ENCODE measurements at places on chromosomes 7 and 10.

- no peak for DNase-seq
Observed at GRCh38 chr7:21757537-21758282, 188.0 kb downstream of the CDCA7L start.

- DNase-seq = peak; percentile 60
Observed at GRCh38 chr10:117374506-117375359, 507 bp downstream of the PDZD8 start.

DNA sequence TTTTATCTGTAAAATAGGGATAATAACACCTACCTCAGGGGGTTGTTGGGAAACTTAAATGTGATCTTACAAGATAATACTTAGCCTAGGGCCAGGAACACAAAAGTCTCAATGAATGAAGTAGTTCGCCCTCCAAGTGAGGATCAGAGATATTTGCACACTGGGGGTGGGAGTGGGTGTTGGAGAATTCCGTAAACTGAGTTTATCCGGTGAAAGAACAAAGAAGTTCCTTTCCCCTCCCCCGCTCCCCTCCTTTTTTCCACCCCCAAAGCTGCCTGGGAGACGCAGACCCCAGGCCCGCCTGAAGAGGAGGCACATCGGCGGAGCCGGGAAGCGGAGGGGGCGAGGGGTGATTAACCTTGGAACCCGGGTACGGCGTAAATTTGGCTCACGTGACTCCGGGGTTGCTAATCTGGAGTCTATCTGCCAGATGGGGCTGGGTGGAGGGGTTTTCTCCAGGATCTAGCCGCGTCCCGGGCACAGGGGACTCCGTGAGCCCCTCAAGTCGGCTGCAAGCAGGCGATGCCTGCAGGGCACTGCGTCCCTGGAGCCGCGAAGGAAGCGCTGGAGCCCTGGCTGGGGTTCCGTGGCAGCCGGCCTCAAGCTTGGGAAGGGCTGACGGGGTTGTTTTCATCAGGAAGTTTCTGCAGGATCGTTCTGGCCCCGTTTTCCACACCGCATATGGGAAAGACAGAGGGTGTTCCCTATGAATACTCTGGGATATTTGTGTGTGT lies 1.4 kb upstream of the PODXL start:
- DNase-seq = no peak

GRCh38 chr10:117677890-117678500 lies 135.4 kb downstream of the EMX2 start:
- DNase-seq = no peak

- DNase-seq = no peak
Observed at GRCh38 chr7:47453093-47454061, 128.5 kb downstream of the TNS3 start.

- DNase-seq = no peak
Observed at GRCh38 chr10:132418527-132419416, 21.8 kb downstream of the PWWP2B start.

GRCh38 chr7:24739306-24739705 lies 18.0 kb downstream of the GSDME start:
- DNase-seq = no peak

- DNase-seq = no peak
Observed at GRCh38 chr10:49394933-49395740, 752 bp downstream of the DRGX start.

DNA sequence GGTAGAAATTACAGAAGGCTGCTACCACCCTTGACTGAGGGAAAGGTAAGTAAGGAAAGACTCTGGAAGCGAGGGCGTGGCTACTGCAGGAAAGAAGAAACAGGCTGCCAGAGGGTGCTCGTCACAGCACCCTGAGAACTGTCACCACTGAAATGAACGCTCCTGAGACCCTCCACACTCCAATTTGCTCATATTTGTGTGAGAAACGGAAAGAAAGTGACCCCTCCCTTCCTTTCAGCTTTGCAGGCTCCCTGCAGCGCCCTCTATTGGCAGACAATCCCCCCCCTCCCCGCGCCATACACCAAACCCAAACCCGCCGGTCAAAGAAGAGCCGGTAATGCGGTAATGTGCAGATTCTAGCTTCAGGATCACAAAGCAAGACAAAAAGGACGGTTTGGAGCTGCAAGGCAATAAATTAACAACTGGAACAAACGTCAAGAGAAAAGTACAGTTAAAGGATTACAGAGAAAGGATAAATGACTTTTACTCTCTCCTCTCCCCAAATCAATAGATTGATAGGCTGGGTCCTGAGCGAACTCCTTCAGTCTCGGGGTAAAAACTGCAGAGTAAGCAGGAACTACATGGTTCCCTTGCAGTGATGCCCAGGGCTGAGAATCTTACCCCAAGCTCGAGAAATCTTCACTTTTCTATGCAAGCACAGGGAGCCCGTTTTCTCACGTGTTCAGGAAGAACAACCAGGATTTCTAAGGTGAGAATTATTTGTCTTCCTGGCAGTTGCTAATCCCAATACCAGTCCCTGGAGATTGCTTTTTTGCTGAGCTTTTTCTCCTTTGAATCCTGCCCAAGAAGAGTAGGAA lies 47.6 kb downstream of the STEAP1B start:
- peak; percentile 75 for DNase-seq

DNA sequence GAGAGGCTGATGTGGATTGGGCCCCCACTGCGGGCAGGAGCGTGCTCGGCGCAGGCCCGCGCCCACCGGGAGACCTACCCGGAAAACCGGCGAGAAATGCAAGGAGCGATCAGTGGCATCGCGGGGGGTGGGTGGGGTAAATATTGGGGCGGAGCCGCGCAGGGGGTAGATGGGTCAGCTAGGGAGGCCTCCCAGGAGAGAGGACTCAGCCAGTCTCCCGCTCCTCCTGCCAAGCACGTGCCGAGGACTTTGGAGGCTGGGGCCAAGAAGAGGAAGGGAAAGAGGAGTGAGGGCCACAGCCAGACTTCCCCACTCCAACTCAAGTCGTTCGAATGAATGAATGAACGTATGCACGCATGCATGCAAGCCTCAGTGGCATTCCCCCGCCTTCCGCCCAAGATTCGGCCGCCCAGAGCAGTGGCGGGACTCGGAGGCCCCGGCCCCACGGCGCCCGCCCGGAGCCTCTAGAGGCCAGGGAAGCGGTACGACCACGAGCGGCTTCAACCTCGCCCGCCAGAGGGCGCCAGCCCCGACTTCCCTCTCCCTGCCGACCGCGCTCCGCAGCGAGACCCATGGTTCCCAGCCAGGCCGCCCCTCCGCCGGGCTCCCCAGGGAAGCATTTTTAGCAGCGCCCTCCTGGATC lies 3.6 kb downstream of the NPM3 start:
- peak; percentile 85 for DNase-seq

DNA sequence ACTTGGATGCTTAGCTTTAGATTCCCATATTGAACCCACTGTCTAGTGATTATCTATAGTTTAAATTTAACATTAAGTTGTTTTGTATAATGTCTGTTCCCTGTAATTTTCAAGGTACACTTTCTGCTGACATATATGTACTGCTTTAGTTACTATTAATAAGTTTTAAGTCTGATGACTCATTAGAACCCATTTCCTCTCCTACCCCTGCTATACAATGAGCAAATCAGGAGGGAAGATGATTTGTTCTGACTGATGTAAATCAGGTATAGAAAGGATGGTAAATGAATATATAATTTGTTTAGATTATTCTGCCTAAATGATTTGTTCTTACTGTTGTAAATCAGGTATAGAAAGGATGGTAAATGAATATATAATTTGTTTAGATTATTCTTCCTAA lies 691.8 kb downstream of the NXPH1 start:
- no peak for DNase-seq

DNA sequence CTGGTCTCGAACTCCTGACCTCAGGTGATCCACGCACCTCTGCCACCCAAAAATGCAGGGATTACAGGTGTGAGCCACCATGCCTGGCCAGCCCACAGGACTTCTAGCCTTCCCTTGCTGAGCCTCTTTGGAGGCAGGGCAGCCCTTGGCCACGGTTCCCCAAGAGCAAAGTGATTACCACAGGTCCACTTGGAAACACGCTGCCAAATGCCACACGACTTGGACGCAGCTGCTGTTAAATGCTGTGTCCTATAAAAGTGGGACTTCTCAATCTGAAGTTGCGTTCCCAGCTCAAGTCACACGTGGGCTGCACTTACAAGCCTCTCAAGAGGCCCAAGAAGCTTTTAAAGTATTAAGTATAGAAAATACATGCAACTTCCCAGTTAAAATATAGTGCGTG lies 30.1 kb downstream of the CTBP2 start:
- DNase-seq = no peak

GRCh38 chr7:114758661-114759227 lies 163.2 kb upstream of the MDFIC start:
- no peak for DNase-seq

DNA sequence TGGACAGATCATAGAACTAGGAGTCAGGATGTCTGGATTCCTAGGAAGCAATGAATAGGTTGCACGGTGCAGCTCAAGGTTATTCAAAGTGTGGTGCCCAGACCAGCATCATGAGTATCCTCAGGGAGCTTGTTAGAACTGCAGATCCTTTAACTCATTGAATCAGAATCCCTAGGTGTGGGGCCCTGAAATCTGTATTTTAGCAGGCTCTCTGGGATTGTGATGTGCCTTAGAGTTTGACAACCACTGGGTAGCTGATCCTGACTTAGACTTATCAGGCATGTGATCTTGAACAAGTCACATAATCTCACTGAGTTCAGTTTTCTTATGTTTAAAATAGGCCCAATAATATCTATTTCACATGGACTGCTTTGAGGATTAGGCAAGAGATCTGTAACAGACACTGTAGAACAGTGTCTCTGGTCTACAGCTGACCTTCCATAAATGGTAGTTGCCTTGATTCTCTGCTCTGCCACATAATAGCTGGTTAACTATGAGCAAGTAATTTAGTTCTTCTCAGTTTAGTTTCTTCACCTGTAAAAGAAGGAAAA lies 46.4 kb upstream of the ATRNL1 start:
- no peak for DNase-seq

DNA sequence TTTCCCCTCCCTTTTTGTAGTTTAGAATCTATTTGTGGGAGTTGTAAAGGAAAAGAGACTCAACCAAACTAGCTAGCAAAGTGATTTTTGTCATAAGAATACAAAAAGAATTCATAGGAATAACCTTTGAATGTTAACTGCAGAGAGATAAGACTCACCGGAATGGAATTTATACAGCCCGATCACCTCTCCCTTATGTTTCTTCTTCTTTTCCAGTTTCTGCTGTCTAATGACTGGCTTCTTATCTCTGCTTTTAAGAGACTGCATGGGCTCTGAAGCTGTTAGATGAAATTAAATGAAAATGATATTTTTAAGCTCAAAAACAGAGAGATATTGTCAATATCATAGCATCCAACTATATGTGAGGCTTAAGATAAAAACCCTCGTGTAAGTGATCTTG lies 1095.9 kb downstream of the REEP3 start:
- no peak for DNase-seq

- DNase-seq = peak; percentile 17
Observed at GRCh38 chr10:92538231-92538958, 35.5 kb downstream of the IDE start.

All from GM12865 (cell line).